ENCODE measurements at places on chromosomes 16 and 17.

GRCh38 chr16:16038950-16039349, 89.5 kb downstream of the ABCC1 start:
- no peak for DNase-seq

- peak; percentile 16 for DNase-seq
These were observed 27.4 kb downstream of the EMP2 start for GRCh38 chr16:10552998-10553491.

DNA sequence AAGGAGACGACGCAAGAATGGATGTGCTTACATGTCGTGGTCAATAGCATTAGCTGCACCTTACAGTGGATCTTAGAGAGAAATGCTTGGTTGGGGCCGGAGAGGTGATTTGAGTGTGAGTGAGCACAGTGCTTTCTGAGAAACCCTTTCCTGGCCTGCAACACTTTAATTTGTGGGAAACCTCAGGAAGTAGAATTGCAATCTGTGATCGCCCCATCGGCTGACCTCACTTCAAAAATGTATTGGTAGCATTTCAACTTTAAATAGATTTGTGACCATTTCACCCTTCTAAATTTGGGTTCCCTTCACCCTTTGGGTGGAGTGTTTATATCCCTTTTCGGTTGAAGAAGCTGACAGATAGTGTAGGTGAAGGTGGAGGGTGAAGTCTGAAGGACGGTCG, 13.2 kb downstream of the PRKCB start:
- no peak for DNase-seq

- no peak for DNase-seq
These were observed 6.3 kb upstream of the USP31 start for GRCh38 chr16:23155445-23156049.

- DNase-seq = no peak
These were observed 10.6 kb downstream of the MIEN1 start for GRCh38 chr17:39719563-39720355.

DNA sequence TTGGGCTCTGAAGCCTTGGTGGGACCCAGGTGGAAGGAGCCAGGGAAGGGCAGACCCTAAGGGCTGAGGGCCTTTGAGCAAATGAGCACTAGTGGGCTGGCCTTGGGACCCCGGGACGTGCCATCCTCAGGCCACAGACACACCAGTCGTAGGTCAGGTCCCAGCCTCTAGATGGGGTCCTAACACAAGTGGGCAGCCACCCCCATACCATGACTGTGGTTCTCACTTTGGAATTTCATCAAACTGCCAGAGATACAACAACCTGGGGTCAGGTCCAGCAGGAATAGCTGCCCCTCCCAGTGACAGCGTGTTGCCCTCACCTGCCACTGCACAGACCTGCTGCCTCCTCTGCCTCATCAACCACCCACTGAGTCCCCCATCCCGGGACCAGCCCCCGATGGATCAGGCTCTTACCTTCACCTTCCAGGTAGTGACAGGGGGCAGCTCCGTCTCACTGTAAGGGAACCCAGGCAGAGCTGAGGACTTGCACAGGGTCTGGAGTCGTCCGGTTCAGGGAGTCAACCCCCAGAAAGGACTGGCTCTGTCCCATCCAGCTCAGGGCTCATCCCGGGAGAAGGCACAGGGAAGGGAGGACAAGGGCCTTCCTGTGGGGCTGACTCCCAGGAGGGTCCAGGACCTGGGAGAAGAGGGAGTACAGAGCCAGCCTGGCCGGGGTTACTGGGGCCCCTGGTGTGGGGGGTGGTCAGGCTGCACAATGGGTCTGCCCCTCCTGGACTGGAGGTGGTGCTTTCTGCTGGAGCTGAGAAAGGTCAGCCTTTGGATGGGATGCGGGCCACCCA, 40.0 kb downstream of the LGALS9 start:
- no peak for DNase-seq

DNA sequence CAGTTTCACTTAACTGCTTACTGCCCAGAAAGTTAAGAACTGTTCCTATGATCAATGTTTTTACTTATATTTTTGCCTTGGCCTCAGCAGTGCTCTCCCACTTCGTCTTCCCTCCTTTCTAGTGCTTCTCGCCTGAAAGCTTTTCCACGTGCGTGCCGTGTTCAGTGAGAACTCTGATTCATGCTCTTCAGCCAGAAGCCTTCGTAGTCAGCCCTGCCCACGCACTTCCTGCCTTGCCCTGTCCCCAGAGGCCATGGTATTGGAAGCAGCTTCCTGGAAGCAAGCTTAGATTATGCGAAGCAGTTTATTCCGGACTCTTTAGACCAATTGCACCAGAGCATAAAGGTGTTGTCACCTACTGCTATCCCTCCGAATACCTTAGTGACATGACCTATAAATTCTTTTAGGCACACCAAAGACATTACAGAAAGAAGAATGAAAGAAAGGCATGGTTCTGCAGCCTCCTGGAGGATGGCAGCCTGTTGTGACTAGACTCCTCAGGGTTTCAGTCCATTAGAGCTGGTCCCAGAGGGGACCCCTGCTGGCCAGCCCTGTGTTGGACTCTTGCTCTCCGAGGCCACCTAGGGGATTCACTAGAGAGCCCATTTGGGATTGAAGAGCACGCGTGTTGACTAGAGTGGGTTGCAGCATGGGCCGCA, 105.2 kb downstream of the RPTOR start:
- DNase-seq = peak; percentile 87

DNA sequence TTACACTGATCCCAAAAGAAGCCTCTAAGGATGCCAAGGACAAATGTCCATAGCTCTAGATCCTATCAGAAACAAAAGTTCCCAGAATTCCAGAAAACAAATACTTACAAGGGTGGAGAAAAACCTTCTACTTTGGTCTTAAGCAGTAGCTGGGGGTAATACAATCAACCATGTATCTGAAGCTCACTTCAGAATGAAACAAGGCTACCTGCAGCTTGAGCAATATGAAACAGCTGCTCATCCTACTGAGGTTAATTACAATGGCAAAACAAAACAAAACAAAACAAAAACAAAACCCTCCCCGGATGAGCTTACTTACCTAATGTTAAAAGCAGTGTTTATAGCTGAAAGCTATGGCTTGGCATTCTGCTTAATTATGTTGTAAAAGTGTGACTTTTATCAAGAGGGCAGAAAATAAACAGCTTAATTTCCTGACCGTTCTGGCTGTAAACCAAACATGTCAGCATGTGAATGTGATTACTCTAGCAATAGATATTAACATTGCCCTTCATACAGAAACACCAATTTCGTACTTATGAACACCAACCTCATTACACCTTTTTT, 10.5 kb downstream of the PDZD9 start:
- DNase-seq = no peak
